ENCODE measurements at places on chromosomes 5 and 9.

GRCh38 chr9:2297771-2298170 lies 282.6 kb downstream of the SMARCA2 start:
- DNase-seq: no peak

DNA sequence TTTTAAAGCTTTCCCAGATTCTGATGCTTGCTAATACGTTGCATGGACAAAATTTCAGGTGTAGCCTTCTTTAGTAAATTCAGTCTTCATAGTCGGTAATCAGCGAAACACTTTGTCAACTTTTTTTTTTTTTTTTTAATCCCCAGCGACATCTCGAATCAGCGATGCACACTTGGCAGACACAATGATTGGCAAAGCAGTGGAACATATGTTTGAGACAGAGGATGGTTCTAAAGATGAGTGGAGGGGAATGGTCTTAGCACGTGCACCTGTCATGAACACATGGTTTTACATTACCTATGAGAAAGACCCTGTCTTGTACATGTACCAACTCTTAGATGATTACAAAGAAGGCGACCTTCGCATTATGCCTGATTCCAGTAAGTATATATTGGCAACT lies 66.8 kb upstream of the NXNL2 start:
- DNase-seq: no peak

- peak; percentile 82 for DNase-seq
Measured at GRCh38 chr5:139952574-139952973, 90.5 kb downstream of the NRG2 start.

- no peak for DNase-seq
Measured at GRCh38 chr9:133635098-133635497, 1.1 kb upstream of the DBH start.

DNA sequence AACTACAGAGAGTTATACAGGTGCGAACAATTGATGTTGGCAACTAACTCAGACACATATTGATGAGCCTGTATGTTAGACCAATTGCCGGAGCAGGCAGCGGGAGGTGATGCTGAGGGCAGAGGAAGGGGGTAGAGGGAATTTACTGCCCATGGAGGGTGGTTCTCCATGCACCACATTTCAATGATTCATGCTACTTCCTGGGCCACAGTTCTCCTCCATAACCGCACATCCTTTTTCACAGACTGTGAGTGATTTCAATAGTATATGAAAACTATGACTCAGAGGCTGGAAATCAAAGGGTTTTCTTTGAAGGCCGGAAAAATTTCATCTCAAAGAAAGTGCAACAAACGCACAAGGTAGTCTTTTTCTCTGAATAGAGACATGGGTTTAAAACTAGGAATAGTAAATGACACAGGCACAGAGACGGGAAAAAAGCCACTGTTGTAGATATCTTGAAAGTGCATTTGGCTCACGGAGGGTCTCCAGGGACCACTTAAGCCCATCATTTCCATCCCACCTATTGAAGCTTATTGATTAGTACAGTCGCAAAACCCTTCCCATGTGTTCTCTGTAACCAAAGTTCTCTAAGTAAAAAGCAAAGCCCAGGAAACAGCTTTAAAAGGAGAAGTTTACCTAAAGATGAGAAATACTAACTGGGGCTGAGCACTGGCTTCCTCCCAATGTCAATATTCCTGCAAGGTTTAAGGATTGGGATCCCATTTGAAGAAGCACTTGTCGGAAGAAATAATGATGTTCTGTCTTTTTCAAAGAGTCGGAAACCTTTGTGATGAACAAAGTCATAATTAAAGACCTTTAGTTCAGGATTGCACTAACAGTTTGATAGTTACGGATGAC lies 28.0 kb upstream of the ADAM19 start:
- no peak for DNase-seq

GRCh38 chr5:178398901-178399700 lies 166.5 kb upstream of the PHYKPL start:
- no peak for DNase-seq

DNA sequence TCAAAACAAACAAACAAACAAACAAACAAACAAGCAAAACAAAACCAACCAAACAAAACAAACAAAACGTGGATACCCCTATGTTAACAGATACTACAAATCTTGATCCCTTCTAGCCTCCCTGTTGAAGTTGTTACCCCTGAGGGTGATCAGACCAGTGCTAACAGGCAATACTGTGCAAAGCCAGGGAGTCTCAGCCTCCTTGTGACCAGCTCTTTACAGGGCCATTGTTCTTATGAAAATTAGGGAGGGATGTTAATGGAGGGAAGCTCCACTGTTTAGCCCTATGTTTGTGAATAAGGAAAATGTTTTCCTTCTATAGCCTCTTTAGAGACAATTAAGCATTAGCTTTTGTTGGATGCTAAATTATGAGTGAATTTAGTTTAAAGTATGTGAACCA lies 1072.1 kb upstream of the WWC1 start:
- DNase-seq: peak; percentile 39

DNA sequence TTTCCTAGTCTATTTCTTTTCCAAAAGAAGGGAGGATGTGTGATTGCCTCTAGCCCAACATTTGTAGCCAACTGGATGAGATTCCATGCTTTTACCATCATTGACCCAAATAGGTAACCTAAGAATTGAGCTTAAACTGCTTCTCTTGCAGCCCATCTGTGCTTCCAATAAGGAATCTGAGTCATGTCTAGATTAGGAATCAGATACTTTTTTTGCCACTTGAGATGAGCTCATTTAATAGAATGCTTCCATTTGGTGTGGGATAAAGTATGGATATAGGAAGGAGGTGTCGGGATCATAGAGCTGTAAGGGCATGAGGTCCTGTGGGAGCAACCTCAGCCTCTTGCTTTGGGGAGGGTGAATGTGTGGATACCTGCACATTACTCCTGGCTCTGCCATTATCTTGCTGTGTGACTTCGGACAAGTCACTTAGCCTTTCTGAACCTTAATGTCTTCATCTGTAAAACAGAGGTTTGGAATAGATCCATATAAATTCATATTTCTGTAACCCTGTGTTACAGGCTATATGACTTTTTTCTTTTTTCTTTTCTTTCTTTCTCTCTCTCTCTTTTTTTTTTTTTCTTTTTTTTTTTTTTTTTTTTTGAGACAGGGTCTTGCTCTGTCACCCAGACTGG lies 56.2 kb downstream of the MAP1B start:
- DNase-seq: no peak

- peak; percentile 89 for DNase-seq
Measured at GRCh38 chr5:137658324-137658723, 77.6 kb downstream of the KLHL3 start.

DNA sequence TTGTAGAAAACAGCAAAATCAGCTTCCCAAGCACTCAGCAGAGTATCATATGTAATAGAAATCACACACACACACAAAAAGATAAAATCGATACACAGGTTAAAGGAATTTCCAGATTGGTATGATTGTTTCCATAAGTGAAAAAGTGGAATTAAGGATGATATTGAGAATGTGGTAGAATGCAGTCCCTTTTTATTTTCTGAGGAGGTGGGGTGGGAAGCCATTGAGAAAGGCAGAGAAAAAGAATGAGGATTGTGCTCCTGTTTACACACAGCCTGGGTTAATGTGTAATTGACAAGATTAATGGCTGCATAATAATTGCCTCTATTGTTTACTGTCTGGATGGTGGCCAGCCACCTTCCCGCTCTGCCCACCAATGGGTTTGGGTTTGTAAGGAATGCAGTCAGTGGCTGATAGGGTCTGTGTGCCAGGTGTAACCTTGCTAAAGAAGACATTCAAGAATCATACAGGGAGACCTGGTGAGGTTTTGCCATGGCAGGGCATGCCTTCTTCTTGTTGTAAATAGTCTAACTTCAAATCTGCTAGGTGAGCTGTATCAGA lies 177.2 kb upstream of the MAP3K1 start:
- DNase-seq: no peak

- DNase-seq: no peak
Measured at GRCh38 chr5:34923694-34924461, 5.5 kb upstream of the DNAJC21 start.

- no peak for DNase-seq
Measured at GRCh38 chr5:167229751-167230150, 1061.7 kb upstream of the WWC1 start.

- no peak for DNase-seq
Measured at GRCh38 chr5:98994611-98995010, 65.8 kb upstream of the CHD1 start.

GRCh38 chr9:34650816-34651215 lies 1.2 kb upstream of the IL11RA start:
- DNase-seq: no peak

GRCh38 chr9:88559661-88560060 lies 24.7 kb downstream of the NXNL2 start:
- DNase-seq: no peak

DNA sequence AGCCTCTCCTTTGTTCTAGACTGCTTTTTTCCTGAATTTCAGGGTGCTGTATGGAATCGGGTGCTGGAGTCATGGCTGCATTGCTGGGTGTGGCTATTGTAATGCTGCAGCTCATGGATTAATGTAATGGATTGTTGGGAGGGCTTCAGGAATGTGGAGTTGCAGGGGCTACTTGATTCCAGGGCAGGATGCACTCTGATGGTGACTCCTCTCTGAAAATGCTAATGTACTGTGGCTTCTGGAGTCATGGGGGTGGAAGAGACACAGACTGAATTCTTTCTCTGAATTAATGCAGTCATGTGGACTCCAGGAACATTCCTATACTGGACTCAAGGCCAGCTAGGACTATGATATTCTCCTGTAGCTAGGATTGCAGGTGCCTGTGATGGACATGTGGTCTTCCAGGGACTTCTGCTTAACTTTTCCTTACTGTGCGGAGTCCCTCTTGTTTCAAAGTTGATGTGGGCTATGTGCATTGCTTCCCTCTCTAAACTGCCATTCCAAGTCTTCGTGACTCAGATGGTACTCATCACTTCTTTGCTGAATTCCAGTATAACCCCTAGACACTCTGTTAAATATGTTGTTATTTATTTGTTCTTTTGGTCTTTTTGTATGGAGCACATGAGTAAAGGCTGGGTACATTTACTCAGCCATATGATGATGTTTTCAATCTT lies 396.2 kb downstream of the KCTD16 start:
- no peak for DNase-seq

- DNase-seq: no peak
Measured at GRCh38 chr5:11734369-11734768, 169.9 kb downstream of the CTNND2 start.

DNA sequence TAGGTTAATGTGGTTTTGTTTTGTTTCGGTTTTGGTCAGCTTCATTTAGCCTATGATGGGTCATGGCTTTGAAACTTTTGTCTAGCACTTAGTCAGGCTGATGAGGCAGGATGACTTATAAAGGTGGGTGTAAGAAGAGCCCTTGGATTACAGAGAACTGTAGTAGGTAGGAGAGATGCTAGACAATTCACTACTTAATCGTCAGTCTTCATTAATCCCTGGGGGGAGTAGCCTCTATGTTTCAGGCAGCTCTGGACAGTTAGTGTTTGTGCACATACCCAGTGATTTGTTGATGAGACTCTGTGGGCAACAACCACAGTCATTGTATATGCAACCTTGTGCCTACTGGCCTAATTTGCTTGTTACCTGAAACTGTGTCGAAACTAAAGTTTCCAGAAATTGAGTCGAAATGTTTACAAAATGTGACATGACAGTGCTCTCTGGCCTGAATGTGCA lies 113.3 kb downstream of the MTREX start:
- DNase-seq: no peak

- no peak for DNase-seq
Measured at GRCh38 chr5:32639943-32640342, 54.6 kb downstream of the SUB1 start.

GRCh38 chr5:87231037-87231808 lies 36.5 kb upstream of the RASA1 start:
- DNase-seq: no peak

DNA sequence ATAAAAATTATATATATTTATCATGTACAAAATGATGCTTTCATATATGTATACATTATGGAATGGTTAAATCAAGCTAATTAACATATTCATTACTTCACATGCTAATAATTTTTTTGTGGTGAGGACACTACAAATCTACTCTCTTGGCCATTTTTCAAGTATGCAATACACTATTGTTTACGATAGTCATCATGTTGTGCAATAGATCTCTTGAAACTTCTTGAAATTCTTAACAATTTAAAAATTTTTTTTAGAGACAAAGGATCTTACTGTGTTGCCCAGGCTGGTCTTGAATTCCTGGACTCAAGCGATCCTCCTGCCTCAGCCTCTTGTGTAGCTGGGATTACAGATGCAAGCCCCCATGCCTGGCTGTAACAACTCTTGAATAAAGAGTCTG lies 45.2 kb upstream of the SHOC1 start:
- no peak for DNase-seq

DNA sequence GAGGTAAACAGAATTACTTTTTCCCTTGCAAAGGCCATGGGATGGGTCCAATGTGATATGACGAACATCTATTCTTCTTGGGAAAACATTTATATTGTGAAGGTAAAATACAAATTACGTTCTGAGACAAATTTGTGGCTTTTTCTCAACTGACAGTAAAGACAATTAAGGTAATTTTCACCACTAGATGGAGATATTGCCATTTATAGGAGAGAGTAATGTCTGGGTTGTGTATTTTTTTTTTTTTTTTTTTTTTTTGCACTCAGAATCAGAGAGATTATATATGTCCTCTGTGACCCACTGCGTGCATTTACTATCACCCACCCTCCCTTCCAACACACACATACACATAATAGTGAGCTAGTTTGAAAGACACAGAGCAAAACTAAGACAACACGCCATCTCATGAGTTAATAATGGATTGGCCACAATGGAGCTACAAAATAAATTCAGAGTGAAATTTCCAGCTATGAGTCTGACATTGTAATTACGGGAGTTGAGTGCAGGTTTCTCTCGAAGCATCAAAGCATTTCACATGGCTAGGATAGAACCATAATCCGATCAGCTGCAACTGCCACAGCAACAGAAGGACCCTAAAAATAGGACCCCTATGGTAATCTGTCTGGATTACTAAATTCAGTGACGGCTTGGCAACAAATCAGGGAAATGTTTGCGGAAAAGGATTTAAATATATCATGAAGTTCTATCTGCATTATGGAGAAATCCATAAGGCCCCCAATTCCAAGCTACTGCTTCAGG lies 49.2 kb downstream of the ANXA1 start:
- DNase-seq: peak; percentile 67

GRCh38 chr5:179875741-179876609 lies 17.4 kb upstream of the MRNIP start:
- no peak for DNase-seq

DNA sequence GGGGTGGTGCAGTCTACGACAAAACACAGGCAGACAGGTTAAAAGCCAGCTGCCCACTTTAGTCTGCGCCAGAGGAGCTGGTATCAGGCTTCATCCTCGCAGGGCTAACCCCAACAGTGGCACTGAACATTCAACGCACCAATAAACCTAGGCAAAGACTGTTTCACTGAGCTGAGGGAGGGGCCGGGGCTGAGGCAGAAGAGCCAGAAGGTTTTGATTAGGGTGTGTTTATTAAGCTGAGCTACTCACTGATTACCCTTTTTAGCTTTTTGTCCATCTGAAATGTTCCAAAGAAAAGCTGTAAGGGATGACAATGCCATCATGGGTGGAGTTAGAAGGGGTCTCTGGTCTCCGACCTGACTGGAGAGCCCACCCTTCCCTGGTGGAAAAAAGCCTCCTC lies 1.4 kb downstream of the ZMYND19 start:
- DNase-seq: no peak
